Caco-2 (cell line): ENCODE measurements at places on chromosomes 12 and 14. TPM values are rescaled to one million over a fixed set of nuclear protein-coding genes. Genes with fewer than 3 reads are reported as not detected.

DNA sequence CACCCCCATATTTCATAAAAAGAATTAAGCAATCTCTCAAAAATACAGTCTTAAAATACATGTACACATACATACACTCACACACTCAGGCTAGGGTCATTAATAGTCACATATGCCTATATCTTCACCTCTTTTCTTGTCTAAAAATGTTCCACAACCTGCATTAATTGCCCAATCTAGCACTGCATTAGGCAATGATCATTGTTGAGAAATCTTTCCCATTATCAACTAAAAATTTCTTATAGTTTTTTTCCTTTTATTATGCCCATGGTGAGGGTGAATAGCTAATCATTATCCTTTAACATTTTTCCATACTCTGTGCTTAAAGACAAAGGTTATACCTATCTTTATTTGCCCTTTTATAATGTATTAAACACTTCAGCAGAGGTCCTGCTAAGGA is 38.3 kb downstream of the FSCB start:
- no peaks in the 10 kb centered on the region for H3K36me3 ChIP-seq
- no peaks in the 10 kb centered on the region for H3K4me1 ChIP-seq
- H3K27ac ChIP-seq: no peak overlapping the region
- no peak overlapping the region for H3K4me3 ChIP-seq
- DNase-seq: no peak

CPNE8 gene
- total RNA-seq: 13.5 and 15.2 TPM in 2 replicates

- H3K36me3 ChIP-seq: no peaks in the 10 kb centered on the region
- no peak overlapping the region for H3K4me3 ChIP-seq
- no peak for DNase-seq
Observed at GRCh38 chr14:43145361-43145760, 1361.7 kb downstream of the FSCB start.

RFX4 gene
- not detected in 2 replicates for total RNA-seq

RNASE3 gene
- total RNA-seq: not detected in 2 replicates

DNA sequence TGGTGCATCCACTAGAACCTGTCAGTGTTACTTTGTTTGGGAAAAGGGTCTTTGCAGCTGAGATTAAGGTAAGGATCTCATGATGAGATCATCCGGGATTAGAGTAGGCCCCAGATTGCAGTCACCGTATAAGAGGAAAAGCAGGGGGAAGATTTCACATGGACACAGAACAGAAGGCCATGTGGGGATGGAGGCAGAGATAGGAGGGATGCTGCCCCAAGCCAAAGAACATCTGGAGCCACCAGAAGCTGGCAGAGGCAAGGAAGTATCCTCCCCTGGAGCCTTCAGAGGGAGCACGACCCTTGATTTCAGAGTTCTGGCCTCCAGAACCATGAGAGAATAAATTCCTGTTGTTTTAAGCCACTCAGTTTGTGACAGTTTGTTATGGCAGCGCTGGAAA is 39.6 kb downstream of the CMKLR1 start:
- no peaks in the 10 kb centered on the region for H3K27me3 ChIP-seq
- no peak overlapping the region for H3K4me3 ChIP-seq
- no peak overlapping the region for H3K27ac ChIP-seq
- no peak for DNase-seq
- H3K36me3 ChIP-seq: no peaks in the 10 kb centered on the region

TEP1 gene
- total RNA-seq: 18.8 and 23.2 TPM in 2 replicates

DNA sequence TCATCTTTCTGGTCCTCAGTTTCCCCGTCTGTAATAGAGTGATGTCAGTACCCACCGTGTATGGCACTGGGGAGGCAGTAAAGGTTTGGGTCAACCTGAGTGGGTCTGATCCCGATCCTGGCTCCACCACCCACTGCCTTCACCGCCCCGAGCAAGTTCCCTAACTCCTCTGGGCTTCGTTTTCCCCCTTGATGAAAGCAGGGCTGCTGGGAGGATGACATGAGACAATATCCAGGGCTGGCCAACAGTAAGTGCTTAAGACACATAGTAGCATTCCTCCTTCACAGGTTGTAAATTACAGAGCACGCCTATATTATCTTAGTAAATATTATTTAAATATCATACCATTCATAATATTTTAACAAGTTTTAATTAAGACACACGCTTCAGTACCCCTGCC is 595 bp downstream of the PLEK2 start:
- H3K36me3 ChIP-seq: no peaks in the 10 kb centered on the region
- peak overlapping the region; percentile 67 for H3K4me3 ChIP-seq
- no peak for DNase-seq
- H3K27ac ChIP-seq: peak overlapping the region; percentile 56
- peaks cover 16% of the 10 kb centered on the region for H3K4me1 ChIP-seq
- no peaks in the 10 kb centered on the region for H3K27me3 ChIP-seq

DNA sequence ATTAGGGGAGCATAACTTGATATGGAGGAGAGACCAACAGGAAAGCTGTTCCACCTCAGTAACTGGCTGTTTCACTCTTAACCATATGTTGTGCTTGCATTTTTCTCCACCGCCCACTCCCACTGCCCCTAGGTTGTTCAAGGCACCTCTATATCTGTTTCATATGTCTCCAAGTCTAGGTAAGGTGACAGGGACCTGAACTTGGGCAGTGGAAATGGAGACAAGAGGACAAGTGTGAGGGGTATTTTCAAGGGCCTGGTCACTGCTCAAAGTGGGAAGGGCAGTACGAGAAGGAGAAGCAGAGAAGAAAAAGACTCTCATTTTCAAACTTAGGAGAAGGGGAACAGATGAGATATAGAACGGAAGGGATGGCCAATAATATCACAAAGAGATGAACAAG is 3.1 kb downstream of the SLC38A1 start:
- no peak overlapping the region for H3K4me3 ChIP-seq
- no peaks in the 10 kb centered on the region for H3K36me3 ChIP-seq

DNA sequence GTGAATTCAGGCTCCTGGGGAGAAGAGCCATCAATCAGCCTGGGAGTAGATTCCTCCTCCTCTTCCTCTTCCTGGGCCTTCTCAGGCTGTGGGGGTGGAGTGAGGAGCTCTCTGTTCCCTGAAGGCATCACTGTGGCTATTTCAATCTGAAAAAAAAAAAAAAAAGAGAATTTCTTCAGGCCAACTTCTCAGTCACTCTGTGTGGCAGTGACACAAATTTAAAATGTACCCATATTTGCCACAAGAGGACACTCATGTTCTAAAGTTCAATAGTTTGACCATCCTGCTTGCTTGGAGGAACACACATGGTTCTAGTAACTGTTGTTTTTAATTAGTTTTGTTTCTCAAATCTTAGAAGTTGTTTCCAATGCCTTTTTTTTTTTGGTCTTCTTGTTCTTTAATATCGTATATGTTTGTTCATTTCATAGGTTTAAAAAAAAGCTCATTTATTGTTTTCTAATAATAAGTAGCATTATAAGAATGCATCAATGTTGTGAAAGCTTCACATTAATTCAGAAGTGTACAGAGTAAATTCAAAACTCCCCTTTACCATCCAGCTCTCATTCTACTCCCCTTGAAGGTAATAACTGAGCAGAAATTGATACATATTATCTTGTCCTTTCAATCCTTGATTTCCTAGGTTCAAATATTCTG is 23.3 kb upstream of the CCER1 start:
- no peak for DNase-seq
- H3K36me3 ChIP-seq: no peaks in the 10 kb centered on the region

DNA sequence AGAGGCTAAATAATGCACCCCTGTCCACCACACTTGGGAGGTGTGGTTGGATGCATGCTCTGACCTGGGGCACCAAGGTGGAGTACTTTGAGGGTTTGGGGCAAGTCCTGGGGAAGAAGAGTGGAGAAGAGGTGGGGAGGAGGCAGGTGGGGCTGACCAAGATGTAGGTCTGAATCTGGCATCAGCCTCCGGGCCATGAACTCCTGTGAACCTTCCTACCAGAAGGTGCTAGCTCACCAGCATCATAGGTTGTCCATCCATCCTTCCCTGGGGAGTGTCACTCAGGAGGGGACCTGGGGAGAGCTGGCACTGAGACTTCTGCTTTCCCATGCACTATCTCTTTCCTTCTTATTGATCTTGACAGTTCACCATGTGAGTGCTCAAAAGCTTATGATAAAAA is 13.6 kb upstream of the EMP1 start:
- no peak overlapping the region for H3K27ac ChIP-seq
- H3K4me3 ChIP-seq: no peak overlapping the region
- peaks cover 9% of the 10 kb centered on the region for H3K4me1 ChIP-seq
- no peak for DNase-seq
- H3K27me3 ChIP-seq: no peaks in the 10 kb centered on the region
- no peaks in the 10 kb centered on the region for H3K36me3 ChIP-seq

GRCh38 chr14:31944256-31945073 is 132.6 kb upstream of the ARHGAP5 start:
- peak overlapping the region; percentile 92 for H3K27ac ChIP-seq
- peaks cover 66% of the 10 kb centered on the region for H3K4me1 ChIP-seq
- peak; percentile 67 for DNase-seq
- H3K36me3 ChIP-seq: no peaks in the 10 kb centered on the region
- H3K4me3 ChIP-seq: peak overlapping the region; percentile 1; the same call in 1 of the 2 replicates
- H3K27me3 ChIP-seq: no peaks in the 10 kb centered on the region

- H3K4me3 ChIP-seq: no peak overlapping the region
- no peaks in the 10 kb centered on the region for H3K36me3 ChIP-seq
- no peak for DNase-seq
Observed at GRCh38 chr12:82430541-82431145, 72.3 kb downstream of the METTL25 start.

DNA sequence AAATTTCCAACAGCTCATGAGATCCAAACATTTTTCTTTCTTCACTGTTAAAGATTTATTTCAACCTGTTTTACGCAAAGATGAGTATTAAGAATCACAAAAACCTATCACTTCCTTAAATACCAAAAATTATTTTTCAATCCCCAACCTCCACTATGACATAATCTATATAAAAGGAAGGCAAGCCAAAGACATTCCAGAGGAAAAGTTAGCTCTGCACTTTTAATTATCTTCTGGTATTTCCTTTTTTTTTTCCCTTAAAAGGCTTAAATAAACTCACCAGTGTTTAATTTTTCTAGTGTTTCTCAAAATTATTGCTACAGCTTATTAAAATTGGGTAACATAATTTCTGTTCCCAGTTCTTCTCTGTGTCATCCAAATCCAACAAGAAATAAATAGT is 75.9 kb downstream of the BMP4 start:
- no peak overlapping the region for H3K4me3 ChIP-seq
- H3K4me1 ChIP-seq: peaks cover 39% of the 10 kb centered on the region
- no peaks in the 10 kb centered on the region for H3K36me3 ChIP-seq
- DNase-seq: no peak

KRT79 gene
- total RNA-seq: not detected in 2 replicates

- no peak overlapping the region for H3K4me3 ChIP-seq
- H3K4me1 ChIP-seq: no peaks in the 10 kb centered on the region
- DNase-seq: no peak
- no peaks in the 10 kb centered on the region; the same call in 1 of the 2 replicates for H3K27me3 ChIP-seq
- no peaks in the 10 kb centered on the region for H3K36me3 ChIP-seq
Observed at GRCh38 chr14:72714094-72714493, 179.8 kb downstream of the DPF3 start.

FOS gene
- total RNA-seq: 72.7 and 73.7 TPM in 2 replicates

GRCh38 chr12:102966200-102966863 is 8.9 kb downstream of the ASCL1 start:
- no peak overlapping the region for H3K27ac ChIP-seq
- H3K36me3 ChIP-seq: no peaks in the 10 kb centered on the region
- no peaks in the 10 kb centered on the region for H3K4me1 ChIP-seq
- DNase-seq: no peak
- H3K4me3 ChIP-seq: no peak overlapping the region

RNU4-1 gene
- 3,380 and 3,645 TPM in 2 replicates for total RNA-seq

MON2 gene
- total RNA-seq: 30.7 and 30.8 TPM in 2 replicates

VPS33A gene
- 34.9 and 36.5 TPM in 2 replicates for total RNA-seq

DNA sequence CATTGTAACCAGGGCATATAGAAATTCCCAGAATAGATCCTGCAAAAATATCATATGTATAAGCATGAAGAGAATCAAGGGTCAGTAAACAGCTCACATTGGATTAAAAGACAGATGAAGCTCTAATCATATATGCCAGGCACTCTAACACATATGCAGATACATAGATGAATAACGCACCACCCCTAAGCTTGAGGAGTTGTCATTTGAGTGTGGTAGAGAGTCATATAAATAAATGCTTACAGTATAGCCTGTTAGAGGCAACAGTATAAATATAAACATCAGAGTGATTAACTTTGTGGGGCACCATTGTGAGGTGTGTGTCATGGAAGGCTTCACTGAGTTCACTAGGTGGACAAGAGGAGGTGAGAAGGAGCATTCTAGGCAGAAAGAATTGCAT is 346.7 kb upstream of the PRICKLE1 start:
- DNase-seq: no peak
- H3K27me3 ChIP-seq: no peaks in the 10 kb centered on the region
- no peaks in the 10 kb centered on the region for H3K4me1 ChIP-seq
- H3K27ac ChIP-seq: no peak overlapping the region
- no peak overlapping the region for H3K4me3 ChIP-seq
- H3K36me3 ChIP-seq: no peaks in the 10 kb centered on the region; the same call in 1 of the 2 replicates

DNA sequence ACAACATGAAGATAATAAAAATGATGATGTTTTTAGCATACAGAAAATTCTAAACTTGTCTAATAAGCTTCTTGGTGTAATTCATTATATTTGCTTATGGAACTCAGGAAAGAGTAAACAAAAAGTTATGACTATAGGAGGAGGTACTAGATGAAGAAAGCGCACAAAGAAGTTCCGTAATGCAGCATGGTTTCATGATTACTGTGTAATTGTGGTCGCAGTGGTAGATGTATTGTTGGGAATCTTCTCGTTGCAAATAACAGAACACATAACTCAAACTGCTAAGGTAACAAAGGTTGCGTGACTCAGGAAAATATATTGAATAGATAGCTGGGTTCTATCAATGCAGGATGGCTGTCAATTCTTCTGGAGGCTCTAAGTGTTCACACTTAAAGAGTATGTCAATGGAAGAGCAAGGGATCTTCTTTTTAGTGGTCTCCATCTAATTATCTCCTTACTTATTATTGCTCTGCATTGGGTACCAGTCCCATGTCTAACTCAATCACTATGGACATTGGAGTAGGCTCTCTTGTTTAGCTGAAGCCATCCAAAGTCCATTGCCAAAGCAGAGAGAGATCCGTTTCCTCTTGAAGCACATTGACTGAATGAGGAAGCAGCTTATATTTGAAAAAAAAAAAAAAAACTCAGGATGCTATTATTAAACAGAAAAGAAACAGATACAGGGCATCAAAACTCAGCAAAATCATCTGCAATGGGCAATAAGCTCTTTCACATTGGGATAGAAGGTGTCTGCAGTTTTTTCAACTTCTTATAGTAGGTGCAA is 283.4 kb upstream of the ATP2B1 start:
- no peak overlapping the region for H3K27ac ChIP-seq
- H3K36me3 ChIP-seq: no peaks in the 10 kb centered on the region
- DNase-seq: no peak
- H3K4me3 ChIP-seq: no peak overlapping the region
- H3K27me3 ChIP-seq: no peaks in the 10 kb centered on the region
- no peaks in the 10 kb centered on the region; the same call in 1 of the 2 replicates for H3K4me1 ChIP-seq

- H3K4me3 ChIP-seq: no peak overlapping the region
- no peak for DNase-seq
- H3K4me1 ChIP-seq: no peaks in the 10 kb centered on the region
Observed at GRCh38 chr14:68215629-68216028, 396.1 kb downstream of the RAD51B start.

GRCh38 chr14:76386944-76387782 is 11.2 kb downstream of the ESRRB start:
- H3K27ac ChIP-seq: no peak overlapping the region
- no peaks in the 10 kb centered on the region for H3K4me1 ChIP-seq
- no peaks in the 10 kb centered on the region; the same call in none of the 2 replicates for H3K27me3 ChIP-seq
- H3K36me3 ChIP-seq: no peaks in the 10 kb centered on the region
- peak; percentile 83 for DNase-seq

GRCh38 chr14:36857136-36857535 is 195.5 kb downstream of the PAX9 start:
- no peak overlapping the region for H3K4me3 ChIP-seq
- H3K27me3 ChIP-seq: no peaks in the 10 kb centered on the region
- DNase-seq: no peak
- H3K27ac ChIP-seq: no peak overlapping the region
- peaks cover 6% of the 10 kb centered on the region for H3K4me1 ChIP-seq
